Hematopoietic multipotent progenitor cell treated with erythropoietin and hydrocortisone succinate and interleukin-3 and kit ligand, for 8 days (in vitro differentiated cells): ENCODE measurements at places on chromosomes 5 and 9.
A peak's percentile ranks its signal among the peaks of the same experiment; 100 is the strongest.

GRCh38 chr9:37611961-37612360 lies 19.6 kb upstream of the TOMM5 start:
- DNase-seq, result no peak

GRCh38 chr5:53342236-53342635 lies 138.2 kb upstream of the FST start:
- no peak for DNase-seq

DNA sequence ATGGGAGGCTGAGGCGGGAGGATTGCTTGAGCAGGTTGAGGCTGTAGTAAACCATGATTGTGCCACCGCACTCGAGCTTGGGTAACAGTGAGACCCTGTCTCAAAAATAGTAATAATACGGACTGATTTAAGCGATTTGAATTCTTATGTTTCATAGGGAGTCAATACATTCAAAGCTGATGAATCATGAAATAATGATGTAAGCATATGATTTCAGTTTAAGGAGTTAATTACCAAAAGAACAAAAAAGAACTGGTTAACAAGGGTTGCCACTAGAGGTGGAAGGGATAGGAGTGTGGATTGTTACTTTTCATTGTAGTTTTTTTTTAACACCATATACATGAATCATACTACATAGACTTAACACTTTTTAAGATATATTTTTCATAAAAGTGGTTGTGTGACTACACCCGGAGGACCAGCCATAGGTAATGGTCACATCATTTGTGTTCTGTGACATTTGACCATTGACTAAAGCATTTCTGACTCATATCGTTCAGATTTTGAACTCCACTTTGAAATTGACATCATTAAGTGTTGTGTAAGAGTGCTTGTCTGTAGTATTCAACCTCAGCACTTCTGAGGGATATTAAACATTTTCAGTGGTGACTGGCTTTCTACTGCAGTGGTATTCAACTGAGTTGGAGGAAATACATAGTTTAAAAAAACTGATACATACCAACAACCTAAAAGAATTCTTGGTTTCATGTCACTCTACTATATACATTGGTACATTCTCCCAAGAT lies 7.0 kb downstream of the TRMT10B start:
- no peak for DNase-seq

DNA sequence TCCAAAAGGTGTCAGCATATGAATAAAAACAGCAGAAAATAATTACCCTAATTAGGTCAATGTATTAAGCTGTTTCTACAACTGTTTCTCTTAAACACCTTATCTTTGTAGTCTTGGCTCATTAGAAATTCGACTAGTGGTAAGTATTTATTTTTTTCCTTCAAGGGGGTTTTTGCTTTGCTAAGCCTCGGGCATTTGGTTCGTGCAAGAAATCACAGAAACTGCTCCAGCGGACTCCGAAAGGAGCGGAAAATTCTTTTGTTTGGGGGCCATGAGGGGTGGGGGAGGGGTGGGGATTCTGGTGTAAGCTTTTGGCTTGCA lies 757 bp downstream of the ZBED3 start:
- DNase-seq, result no peak

DNA sequence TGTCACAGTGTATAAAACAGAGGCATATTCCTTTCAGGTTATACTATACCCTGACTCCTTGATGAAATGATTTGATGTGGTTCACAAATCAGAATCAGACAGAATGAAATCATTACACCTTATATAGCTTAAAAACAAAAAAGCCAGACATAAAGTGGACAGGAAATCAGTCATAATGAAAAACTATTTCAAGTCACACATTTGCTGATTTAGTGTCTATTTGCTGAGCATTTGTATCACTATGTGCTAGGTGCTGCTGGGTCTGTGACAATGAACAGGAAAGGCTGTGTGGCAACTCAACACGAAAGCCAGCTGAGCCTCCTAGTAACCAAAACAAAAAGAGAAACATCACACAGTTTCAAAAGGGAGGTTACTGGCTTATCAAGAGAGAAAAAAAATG lies 194.0 kb downstream of the EFNA5 start:
- DNase-seq, result no peak

- no peak for DNase-seq
Observed at GRCh38 chr9:111524731-111525055, 286 bp upstream of the ZNF483 start.

DNA sequence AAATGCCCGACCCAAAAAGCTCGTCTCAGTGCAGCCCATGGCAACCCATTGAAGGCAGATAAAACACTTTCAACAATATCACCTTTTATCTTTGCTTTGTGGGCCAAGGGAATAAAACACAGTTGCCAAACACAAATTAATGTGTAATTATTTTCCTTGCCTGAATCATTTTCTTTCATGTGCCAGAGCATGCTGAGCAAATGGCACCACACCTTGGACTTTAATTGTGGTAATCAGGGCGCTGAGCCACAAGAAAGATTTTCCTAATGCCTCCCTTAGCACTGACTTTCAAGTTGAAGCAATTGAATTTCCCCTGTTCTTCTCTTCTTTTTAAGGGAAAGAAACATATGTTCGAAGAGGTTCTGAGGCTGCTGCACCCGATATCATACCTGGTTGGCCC lies 297.1 kb upstream of the MSX2 start:
- no peak for DNase-seq

DNA sequence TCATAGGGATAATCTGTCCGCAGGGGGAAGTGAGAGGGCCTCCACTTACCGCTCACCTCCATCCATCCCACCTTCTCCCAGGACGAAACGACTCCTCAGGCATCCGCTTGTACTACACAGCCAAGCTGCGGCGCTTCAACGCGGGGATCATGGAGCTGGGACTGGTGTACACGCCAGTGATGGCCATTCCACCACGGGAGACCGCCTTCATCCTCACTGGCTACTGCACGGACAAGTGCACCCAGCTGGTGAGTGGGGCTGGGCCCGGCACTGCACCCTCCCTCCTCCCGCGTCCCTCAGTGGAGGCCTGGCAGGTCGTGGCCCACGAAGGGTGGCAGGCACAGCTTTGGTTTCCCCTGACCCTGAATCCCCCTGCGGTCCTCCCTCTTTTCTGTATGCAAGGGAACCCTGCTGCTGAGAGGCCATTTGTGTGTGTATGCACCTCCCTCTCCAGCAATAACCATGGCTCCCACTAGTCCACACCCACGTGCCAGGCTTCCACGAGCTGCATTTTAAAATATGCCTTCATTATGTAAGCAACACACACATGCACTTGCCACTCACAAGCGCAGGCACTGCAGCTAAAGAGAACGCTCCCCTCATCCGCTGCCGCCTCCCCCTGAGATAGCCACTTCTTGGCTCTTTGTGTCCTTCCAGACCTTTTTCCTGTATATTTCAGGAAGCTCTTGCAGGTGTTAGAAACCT lies 11.8 kb downstream of the DBH start:
- no peak for DNase-seq

DNA sequence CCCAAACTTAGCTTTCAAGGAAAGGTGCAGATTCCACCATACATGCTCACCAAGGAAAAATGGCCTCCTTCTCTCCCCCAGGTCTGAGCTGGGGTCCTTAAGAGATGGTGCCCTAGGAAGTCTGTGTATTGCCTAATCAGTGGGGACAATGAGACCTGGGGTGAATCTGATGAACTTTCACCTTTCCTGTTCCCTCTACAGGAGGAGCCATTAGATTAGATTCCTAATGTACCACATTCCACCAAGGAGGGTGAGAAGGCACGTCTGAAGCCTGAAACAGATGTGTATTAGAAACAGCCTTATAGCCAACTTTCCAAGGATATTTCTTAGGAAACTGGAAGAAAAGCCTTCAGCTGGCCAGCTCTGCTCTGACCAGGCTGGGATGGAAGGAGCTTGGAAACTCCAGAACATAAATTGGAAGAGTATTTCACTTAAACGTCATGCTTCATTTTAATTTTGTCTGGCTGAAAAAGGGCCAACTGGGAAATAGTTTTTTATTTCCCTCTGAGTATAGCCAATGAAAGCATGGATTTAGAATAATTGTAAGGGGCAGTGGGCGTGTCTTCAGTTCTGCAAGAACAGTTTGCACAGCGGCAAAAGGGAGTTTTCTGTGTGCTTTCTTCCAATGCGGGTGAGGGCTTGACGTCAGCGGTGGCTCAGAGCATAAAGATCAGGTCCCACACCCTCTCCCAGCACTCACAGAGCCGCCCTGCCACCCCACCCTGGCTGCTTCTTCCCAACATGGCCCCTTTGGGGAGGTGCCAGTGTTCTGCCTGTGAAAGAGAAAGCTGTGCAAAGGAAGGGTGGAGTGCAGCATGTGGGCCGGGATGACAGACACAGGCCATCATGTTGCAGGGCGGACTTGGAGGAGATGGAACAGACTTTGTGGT lies 210.9 kb downstream of the ESM1 start:
- DNase-seq, result peak; percentile 25

DNA sequence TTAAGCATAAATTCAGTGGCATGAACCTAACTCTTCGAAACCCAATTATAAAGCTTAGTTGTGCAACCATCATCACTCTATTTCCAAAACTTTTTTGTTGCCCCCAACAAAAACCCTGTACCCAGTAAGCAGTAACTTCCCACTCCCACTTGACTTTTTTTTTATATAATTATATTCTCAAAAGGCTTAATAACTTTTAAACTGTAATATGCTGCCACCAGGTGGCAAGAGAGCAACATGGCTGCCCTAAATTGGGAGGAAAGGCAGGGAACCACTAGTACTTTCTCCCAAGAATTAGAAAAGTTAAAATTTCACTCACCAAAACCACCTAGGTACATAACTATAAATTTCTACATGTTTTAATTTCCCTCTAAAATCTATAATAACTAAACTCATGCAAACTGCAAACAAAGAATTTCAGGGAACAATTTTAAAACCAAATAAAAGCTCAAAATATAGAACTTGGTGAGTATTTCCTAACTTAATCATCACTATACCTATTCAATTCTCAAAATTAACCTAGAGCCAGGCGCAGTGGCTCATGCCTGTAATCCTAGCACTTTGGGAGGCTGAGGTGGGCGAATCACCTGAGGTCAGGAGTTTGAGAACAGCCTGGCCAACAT lies 50.2 kb upstream of the RNF38 start:
- DNase-seq, result peak; percentile 79

DNA sequence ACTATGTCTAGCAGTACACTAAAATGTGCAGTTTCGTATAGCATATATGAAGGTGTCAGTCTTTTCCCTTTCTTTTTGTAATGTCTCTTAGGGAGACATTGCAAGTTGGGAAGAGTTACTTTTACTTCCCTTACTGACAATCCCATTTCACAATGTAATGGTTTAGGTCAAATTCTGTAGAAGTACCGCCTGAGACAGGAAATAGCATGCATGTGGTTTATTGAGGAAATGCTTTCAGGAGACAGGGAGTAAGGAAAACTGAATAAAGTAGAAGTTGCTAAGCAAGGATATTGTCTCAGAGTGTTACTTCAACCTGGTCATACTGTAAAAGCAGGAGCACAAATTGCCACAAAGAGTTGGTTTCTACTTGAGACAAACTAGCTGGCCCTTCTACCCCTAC lies 32.1 kb upstream of the MSANTD3 start:
- DNase-seq, result no peak

DNA sequence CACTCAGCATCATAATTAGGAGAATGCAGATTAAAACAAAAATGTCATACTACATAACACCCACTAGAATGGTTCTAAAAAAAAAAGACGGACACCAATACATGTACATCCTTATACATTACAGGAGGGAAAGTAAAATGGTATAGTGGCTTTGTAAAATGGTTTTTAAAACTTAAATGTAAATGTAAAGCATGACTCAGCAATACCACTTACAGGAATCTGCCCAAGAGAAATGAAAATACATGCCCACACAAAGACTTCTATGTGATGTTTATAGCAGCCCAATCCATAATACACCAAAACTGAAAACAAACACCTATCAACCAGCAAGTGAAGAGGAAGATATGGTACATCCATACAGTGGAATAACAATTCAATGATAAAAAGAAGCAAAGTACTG lies 939.1 kb upstream of the ACO1 start:
- DNase-seq, result no peak

- DNase-seq, result no peak
Observed at GRCh38 chr9:135729480-135729879, 27.5 kb downstream of the KCNT1 start.

- DNase-seq, result no peak
Observed at GRCh38 chr9:27413511-27414219, 110.4 kb upstream of the IFNK start.

GRCh38 chr9:78713614-78714405 lies 416.9 kb downstream of the PSAT1 start:
- DNase-seq, result no peak

DNA sequence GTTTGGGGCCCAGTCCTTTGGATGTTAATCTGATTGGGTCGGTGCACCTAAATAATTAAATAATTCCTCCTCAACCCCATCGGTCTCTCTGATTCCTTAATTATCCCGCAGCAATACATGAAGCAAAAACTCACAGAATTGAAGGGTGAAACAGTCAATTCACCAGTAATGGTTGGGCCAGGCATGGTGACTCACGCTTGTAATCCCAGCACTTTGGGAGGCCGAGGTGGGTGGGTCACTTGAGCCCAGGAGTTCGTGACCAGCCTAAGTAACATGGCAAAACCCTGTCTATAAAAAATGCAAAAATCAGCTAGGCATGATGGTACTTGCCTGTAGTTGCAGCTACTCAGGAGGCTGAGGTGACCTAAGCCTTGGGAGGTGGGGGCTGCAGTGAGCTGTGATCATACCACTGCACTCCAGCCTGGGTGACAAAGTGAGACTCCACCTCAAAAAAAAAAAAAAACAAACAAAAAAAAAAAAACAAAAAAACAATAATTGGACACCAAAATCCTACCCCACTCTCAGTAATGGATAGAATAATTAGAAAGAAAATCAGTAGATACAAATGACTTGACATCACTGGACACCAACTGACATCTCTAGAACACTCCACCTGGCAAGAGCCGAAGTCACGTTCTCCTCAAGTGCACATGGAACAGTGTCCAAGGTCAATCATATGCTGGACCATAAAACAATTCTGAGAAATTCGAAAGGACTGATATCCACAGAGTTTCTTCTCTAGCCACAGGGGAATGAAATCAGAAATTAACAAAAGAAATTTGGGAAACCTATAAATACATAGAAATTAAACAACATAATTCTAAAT lies 5.3 kb downstream of the ABO start:
- DNase-seq, result peak; percentile 50

GRCh38 chr5:90488791-90489190 lies 14.1 kb downstream of the POLR3G start:
- no peak for DNase-seq

DNA sequence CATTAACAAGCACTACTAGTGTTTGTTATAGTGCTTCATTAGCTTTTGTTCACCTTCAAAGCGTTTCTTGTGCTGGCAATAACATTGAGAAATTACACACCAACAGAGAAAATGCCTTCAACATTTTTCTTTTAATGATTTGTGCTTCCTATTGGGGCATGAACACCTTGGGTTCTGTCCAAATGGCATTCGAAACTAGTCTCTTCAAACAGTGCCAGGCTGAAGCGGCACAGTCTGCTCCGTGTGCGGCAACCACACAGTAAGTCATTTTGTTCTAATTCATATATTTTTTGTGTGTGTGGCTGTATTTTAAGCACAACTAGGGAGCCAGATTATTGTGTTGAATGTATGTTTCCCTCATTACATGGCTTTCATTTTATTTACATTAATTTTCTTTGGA lies 414.7 kb upstream of the SGCD start:
- DNase-seq, result no peak

GRCh38 chr9:567747-568305 lies 273.7 kb upstream of the DMRT1 start:
- DNase-seq, result no peak

GRCh38 chr9:126470241-126470993 lies 143.3 kb upstream of the LMX1B start:
- DNase-seq, result peak; percentile 7
